ENCODE measurements at places on chromosomes 1 and 21.

GRCh38 chr1:245180496-245181157, 25.8 kb downstream of the KIF26B start:
- H3K4me1 ChIP-seq = no peaks in the 10 kb centered on the region
- no peak for DNase-seq
- no peaks in the 10 kb centered on the region for H3K36me3 ChIP-seq
- no peak overlapping the region for H3K4me3 ChIP-seq
- peaks cover 15% of the 10 kb centered on the region for H3K27me3 ChIP-seq

- no peak for DNase-seq
- no peak overlapping the region for H3K27ac ChIP-seq
- H3K36me3 ChIP-seq = no peaks in the 10 kb centered on the region
- peaks cover 3% of the 10 kb centered on the region for H3K27me3 ChIP-seq
- H3K4me1 ChIP-seq = no peaks in the 10 kb centered on the region
Observed at GRCh38 chr1:65362545-65362944, 53.2 kb downstream of the DNAJC6 start.

- H3K27me3 ChIP-seq = no peaks in the 10 kb centered on the region
- DNase-seq = peak; percentile 57
- H3K36me3 ChIP-seq = peaks cover 5% of the 10 kb centered on the region
- H3K4me1 ChIP-seq = peaks cover 24% of the 10 kb centered on the region
- H3K4me3 ChIP-seq = peak overlapping the region; percentile 97
Observed at GRCh38 chr1:212285685-212286555, 710 bp downstream of the PPP2R5A start.

- no peaks in the 10 kb centered on the region for H3K36me3 ChIP-seq
- peaks cover 3% of the 10 kb centered on the region for H3K4me1 ChIP-seq
- H3K27ac ChIP-seq = no peak overlapping the region
- no peaks in the 10 kb centered on the region for H3K27me3 ChIP-seq
Observed at GRCh38 chr1:149877211-149877946, 22.0 kb upstream of the BOLA1 start.

- peaks cover 3% of the 10 kb centered on the region for H3K36me3 ChIP-seq
- no peak for DNase-seq
- H3K27me3 ChIP-seq = peaks cover 10% of the 10 kb centered on the region
- no peak overlapping the region for H3K4me3 ChIP-seq
Observed at GRCh38 chr1:68464891-68465290, 15.1 kb upstream of the RPE65 start.

- H3K4me3 ChIP-seq = no peak overlapping the region
- H3K27me3 ChIP-seq = peaks cover 6% of the 10 kb centered on the region
- no peak for DNase-seq
- no peaks in the 10 kb centered on the region for H3K4me1 ChIP-seq
Observed at GRCh38 chr21:26969971-26970725, 3.3 kb upstream of the ADAMTS5 start.

DNA sequence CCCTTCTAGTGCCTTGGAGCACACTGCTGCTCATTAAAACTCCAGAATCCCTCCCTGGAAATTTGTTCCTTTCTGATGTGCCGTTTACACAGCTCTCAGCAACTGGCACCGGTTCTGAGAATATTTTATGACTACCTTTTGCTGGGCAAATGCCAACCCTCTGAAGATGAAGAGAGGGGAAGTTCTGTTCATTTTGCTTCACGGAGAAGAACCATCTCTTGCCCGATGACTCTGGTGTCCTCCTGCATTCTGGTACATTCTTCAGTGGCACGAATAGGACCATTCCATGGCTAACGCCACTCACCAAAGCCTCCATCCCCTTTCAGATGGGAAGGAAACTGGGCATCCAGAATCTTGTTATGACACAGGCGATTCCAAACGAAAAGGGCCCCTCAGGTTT, 96.2 kb upstream of the SIM2 start:
- DNase-seq = no peak
- H3K4me3 ChIP-seq = no peak overlapping the region
- peaks cover 16% of the 10 kb centered on the region for H3K27me3 ChIP-seq
- no peak overlapping the region for H3K27ac ChIP-seq

- H3K4me1 ChIP-seq = peaks cover 4% of the 10 kb centered on the region
- H3K27ac ChIP-seq = no peak overlapping the region
- H3K36me3 ChIP-seq = peaks cover 7% of the 10 kb centered on the region
- DNase-seq = no peak
- H3K27me3 ChIP-seq = no peaks in the 10 kb centered on the region
Observed at GRCh38 chr21:29389136-29389535, 90.4 kb downstream of the BACH1 start.

DNA sequence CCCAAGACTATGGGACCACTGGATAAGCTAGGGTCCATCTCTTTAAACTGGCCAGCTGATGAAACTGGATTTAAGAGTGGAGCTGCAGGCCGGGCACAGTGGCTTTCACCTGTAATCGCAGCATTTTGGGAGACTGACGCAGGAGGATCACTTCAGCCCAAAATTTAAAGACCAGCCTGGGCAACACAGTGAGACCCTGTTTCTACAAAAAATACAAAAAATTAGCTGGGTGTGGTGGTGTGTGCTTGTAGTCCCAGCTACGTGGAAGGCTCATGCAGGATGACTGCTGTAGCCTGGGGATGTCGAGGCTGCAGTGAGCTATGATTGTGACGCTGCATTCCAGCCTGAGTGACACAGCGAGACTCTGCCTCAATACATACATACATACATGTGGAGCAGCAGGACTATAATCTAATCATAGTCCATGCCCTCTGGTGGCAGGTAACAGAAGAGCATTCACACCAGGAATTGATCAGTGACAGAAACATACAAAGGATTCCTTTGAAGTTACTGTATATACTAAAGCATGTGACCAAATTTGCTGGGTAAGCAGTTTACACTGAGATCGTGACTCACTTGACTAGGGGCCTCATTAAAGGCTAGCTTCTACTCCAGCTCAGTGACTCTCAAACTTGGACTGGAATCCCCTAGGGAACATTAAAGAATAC, 101.5 kb upstream of the SLFNL1 start:
- H3K36me3 ChIP-seq = peaks cover 5% of the 10 kb centered on the region
- no peak overlapping the region for H3K4me3 ChIP-seq
- H3K27ac ChIP-seq = no peak overlapping the region
- peaks cover 4% of the 10 kb centered on the region for H3K4me1 ChIP-seq
- no peaks in the 10 kb centered on the region for H3K27me3 ChIP-seq

- DNase-seq = no peak
- no peaks in the 10 kb centered on the region for H3K36me3 ChIP-seq
- H3K27ac ChIP-seq = no peak overlapping the region
- peaks cover 4% of the 10 kb centered on the region for H3K27me3 ChIP-seq
- H3K4me3 ChIP-seq = no peak overlapping the region
Observed at GRCh38 chr21:38908537-38908936, 102.8 kb downstream of the ETS2 start.

- no peak overlapping the region for H3K27ac ChIP-seq
- H3K36me3 ChIP-seq = no peaks in the 10 kb centered on the region
- H3K27me3 ChIP-seq = peaks cover 6% of the 10 kb centered on the region
Observed at GRCh38 chr1:29801003-29801402, 564.7 kb downstream of the PTPRU start.

GRCh38 chr1:117658676-117659075, 52.8 kb downstream of the TENT5C start:
- H3K4me1 ChIP-seq = peaks cover 78% of the 10 kb centered on the region
- peak overlapping the region; percentile 89 for H3K27ac ChIP-seq
- DNase-seq = peak; percentile 51
- H3K36me3 ChIP-seq = peaks cover 3% of the 10 kb centered on the region
- H3K27me3 ChIP-seq = no peaks in the 10 kb centered on the region
- peak overlapping the region; percentile 38 for H3K4me3 ChIP-seq

- H3K27ac ChIP-seq = peak overlapping the region; percentile 72
- peaks cover 3% of the 10 kb centered on the region for H3K36me3 ChIP-seq
- H3K4me3 ChIP-seq = no peak overlapping the region
- peaks cover 36% of the 10 kb centered on the region for H3K4me1 ChIP-seq
- no peak for DNase-seq
Observed at GRCh38 chr1:89652373-89652772, 19.5 kb downstream of the LRRC8C start.

DNA sequence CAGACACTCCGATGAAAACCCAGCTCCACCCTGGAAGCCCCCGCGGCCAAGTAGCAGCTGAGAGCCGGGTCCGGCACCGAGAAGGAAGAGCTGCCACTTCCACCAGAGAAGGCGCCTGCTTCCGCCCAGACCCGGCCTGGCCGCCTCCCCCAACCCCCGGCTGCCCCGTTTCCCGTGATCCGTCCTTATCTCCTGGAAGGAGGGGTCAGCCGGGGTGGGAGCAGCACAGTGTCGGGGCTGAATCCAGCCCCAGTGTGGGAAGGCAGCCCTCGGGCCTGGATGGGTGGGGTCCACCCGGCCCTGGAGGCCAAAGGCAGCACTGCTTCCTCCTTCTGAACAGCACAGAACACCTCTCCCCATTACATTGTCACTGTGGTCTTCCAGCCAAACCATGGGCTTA, 69.4 kb downstream of the MEGF6 start:
- H3K36me3 ChIP-seq = no peaks in the 10 kb centered on the region
- H3K4me3 ChIP-seq = no peak overlapping the region
- peaks cover 10% of the 10 kb centered on the region for H3K27me3 ChIP-seq
- no peak overlapping the region for H3K27ac ChIP-seq
- no peak for DNase-seq

DNA sequence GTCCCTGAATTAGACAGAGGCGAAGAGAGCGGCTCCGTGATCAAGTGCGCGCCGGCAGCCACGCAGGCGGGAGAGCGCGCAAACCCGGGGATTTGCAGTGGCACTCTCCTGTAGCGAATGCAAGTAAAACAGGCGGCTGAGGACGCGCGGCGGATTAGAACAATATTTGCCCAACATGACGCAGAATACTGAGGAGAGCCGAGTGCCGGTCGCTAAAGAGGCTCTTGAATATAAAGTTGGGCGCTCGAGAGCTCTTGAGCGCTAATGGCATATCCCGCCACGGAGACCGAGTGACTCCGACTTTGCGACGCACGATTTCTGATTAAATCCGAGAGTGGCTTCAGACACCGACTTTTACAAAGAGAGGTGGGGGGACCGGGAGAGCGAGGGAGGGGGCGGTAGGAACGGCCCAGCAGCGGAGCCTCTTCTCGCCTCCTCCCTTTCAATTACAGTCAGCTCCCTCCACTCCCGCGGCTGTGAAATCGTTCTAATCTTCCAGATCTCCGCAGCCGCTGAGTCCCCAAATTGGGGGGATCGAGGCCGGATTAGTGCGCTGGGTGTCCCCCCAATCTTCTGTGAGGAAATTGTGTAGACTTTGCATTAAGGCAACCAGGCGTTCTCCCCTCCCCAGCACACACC, 2.3 kb downstream of the PAX7 start:
- peaks cover 2% of the 10 kb centered on the region for H3K36me3 ChIP-seq
- H3K4me3 ChIP-seq = no peak overlapping the region
- H3K27me3 ChIP-seq = peaks cover 41% of the 10 kb centered on the region
- peaks cover 7% of the 10 kb centered on the region for H3K4me1 ChIP-seq
- no peak overlapping the region for H3K27ac ChIP-seq

DNA sequence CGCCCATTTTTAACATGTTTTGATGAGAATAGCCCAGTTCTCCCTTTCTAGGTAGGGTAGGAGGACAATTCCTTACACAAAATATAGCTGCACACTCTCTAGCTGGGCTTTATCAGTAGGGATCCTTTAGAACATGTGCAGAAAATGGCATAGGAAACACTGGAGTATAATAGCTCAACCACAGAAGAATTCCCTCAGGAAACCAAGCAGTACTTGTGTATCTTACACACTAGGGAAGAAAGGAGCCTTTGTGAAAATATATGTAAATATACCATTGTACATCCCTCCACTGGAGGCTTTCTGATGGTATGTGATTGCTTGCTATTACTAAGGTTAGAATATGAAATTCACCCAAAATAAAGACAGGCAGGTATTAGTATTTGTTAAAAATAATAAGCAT, 153.5 kb downstream of the LRRC40 start:
- H3K4me1 ChIP-seq = no peaks in the 10 kb centered on the region
- H3K4me3 ChIP-seq = no peak overlapping the region
- H3K36me3 ChIP-seq = no peaks in the 10 kb centered on the region
- no peaks in the 10 kb centered on the region for H3K27me3 ChIP-seq
- DNase-seq = no peak

GRCh38 chr1:39625462-39626273, 13.8 kb downstream of the HEYL start:
- H3K36me3 ChIP-seq = no peaks in the 10 kb centered on the region
- DNase-seq = no peak
- H3K4me3 ChIP-seq = no peak overlapping the region
- no peak overlapping the region for H3K27ac ChIP-seq

DNA sequence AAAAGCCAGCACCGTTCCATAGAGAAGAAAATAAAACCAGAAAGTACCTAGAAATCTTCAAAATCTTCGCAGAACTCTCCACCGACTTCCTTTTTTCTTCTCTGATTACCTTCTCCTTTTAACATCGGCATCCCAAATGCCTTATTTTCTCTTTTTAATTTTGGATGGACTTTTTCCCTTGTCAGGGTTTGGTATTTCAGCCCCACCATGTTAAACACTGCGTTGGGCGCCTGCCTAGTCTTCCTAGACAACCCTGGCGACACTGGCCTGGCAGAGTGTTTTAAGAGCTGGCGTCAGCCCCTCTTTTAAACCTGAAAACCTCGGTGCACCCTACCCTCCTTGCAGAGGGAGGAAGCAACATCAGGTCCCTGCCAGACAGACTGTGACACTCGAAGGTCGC, 66.0 kb upstream of the EFHD2 start:
- no peaks in the 10 kb centered on the region for H3K36me3 ChIP-seq
- peaks cover 10% of the 10 kb centered on the region for H3K4me1 ChIP-seq
- no peak for DNase-seq
- H3K27me3 ChIP-seq = peaks cover 20% of the 10 kb centered on the region
- H3K4me3 ChIP-seq = no peak overlapping the region

GRCh38 chr1:153623101-153623500, 4.2 kb downstream of the S100A13 start:
- H3K4me1 ChIP-seq = peaks cover 15% of the 10 kb centered on the region
- no peak for DNase-seq
- no peaks in the 10 kb centered on the region for H3K27me3 ChIP-seq
- no peaks in the 10 kb centered on the region for H3K36me3 ChIP-seq
- peak overlapping the region; percentile 35 for H3K27ac ChIP-seq

DNA sequence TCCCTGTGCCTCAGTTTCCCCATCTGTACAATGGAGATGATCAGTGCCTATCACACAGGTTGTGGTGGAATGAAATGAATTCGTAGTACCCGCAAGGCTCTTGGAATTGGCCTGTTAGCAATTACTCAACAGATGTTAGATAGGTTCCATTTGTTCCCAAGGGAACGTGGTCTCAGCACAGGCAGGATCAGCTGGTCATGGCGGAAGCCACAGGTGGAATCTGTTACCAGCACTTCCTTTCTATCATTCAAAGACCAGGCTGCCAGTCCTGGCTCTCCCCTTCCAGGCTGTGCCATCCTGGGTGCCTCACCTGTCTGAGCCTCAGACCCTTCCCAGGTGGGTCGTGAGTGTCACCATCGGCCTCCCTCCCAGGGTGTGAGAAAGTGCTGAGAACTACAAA, 61.5 kb downstream of the FBXO2 start:
- H3K27me3 ChIP-seq = peaks cover 23% of the 10 kb centered on the region
- no peaks in the 10 kb centered on the region for H3K36me3 ChIP-seq
- H3K4me3 ChIP-seq = no peak overlapping the region
- no peaks in the 10 kb centered on the region for H3K4me1 ChIP-seq

GRCh38 chr1:41390166-41390565, 28.9 kb downstream of the FOXO6 start:
- no peak overlapping the region for H3K27ac ChIP-seq
- peaks cover 24% of the 10 kb centered on the region for H3K27me3 ChIP-seq
- peaks cover 3% of the 10 kb centered on the region for H3K4me1 ChIP-seq
- no peak for DNase-seq
- no peaks in the 10 kb centered on the region for H3K36me3 ChIP-seq

- no peaks in the 10 kb centered on the region for H3K4me1 ChIP-seq
- H3K4me3 ChIP-seq = no peak overlapping the region
- H3K27ac ChIP-seq = no peak overlapping the region
- DNase-seq = no peak
- H3K27me3 ChIP-seq = peaks cover 7% of the 10 kb centered on the region
Observed at GRCh38 chr1:232306269-232306961, 323.5 kb downstream of the SIPA1L2 start.

Data from memory B cell (primary cell).